ENCODE measurements at places on chromosomes 5 and 9. TPM values are rescaled to one million over a fixed set of nuclear protein-coding genes. Genes with fewer than 3 reads are reported as not detected.

Gene RABEPK
- polyA plus RNA-seq = 21.1 TPM

Gene FAM221B
- 0.40 TPM for polyA plus RNA-seq

Gene MVB12B
- polyA plus RNA-seq = 15.0 TPM

Gene LCN12
- polyA plus RNA-seq = 20.2 TPM

Gene NUP214
- 75.2 TPM for polyA plus RNA-seq
